ENCODE measurements at places on chromosomes 2 and 18.

DNA sequence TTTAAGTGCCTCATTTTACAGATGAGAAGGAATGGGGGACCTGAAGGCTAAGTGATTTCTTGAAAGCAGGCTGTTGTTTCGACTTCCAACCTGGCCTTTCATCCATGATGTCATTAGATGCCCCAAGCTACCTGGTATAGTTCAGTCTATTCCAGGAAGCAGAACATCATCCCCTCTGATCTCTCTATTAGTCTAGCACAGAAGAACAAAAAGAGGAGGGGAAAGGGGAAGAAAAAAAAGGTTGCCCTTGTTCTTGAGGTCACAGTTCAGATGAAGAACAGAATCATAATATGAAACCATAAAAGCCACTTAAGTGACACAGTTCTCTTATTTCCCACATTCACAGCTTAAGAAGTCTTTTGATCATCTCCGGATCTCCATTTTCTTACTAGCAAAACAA lies 386.2 kb upstream of the HNRNPA3 start:
- no peak for DNase-seq

DNA sequence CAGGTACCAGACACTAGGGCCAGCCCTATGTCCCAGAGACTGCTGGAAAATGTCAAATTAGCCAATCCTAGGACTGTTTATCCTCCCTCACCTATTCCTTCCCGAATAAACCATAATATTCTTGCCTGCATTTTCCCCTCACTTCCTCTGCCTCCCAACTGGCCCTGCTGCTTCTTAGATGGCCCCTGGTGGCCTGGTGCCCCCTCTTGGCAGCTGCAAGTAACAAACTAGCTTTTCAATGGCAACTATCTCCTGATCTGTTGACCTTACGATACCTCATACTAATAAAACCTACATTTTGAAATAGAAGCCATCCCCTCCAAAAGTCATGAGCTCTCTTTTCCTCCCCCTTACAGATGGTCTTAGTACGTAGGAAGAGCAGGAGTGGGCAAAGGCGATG lies 132.0 kb downstream of the ALPK2 start:
- DNase-seq: peak; percentile 7

- no peak for DNase-seq
Measured at GRCh38 chr2:163675388-163675787, 60.4 kb downstream of the FIGN start.

- no peak for DNase-seq
Measured at GRCh38 chr18:35171315-35171987, 69.4 kb upstream of the ZNF397 start.

DNA sequence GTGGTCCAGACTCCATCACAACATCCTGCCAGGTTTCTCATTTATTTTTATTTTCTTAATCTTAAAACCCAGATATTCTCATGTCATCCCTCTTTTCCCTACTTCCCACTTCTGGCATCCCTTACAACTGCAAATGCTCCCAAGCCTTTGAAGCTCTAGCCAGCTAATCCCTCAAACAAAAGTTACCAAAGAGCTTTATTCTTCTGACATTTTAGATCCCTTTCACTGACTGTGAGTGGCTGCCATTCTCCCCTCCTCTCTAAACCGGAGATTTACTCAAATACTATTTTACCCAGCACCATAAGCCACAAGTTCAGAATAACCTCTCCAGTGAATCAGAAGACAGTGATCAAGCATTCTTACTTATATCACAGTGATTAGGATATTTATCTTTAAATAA lies 569.0 kb upstream of the SYT4 start:
- DNase-seq: no peak

DNA sequence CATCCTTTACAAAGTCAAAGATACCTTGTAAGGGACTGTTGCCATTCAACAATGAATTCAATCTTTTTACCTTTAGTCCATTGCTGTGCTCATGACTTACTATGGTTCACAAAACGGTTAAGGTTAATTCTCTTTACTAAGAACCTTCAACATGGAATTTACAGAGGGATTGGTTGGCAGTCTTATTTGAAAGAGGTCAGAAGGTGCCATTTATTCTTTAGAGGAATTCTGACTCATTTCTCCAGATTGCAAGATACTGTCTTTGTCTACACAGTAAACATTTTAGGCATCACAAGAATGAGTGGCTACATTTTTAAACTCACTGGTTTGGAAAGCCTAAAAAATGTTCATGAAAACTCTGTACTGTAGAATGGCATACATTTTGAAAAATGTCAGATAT lies 17.4 kb downstream of the KCNH7 start:
- no peak for DNase-seq

DNA sequence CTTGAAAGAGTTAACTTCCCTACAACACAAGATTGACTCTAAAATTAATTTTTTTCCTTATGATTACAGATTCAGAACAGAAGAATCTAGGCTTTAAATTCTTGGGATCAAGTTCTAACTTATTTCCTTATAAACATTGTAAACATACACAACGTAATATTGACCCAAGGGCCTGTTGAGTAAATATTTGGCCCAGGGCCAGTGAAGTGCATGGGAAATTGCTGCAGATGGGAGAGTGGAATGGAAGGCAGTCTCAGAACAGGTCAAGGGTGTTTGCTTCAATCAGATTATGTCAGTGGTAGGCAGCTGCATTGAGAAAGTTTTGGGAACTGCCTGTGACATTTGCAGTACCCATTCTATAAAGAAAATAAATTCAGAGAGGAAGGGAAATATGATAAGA lies 137.6 kb downstream of the MYO1B start:
- DNase-seq: no peak
